ENCODE measurements at places on chromosomes 12 and 14. TPM values are rescaled to one million over a fixed set of nuclear protein-coding genes. Genes with fewer than 3 reads are reported as not detected.

The OR6C4 gene
- total RNA-seq, result not detected

The SLC5A8 gene
- total RNA-seq, result not detected

The RNASE1 gene
- 31.6 TPM for total RNA-seq

GRCh38 chr12:66915306-66915904 lies 236.5 kb upstream of the GRIP1 start:
- DNase-seq, result no peak

The DPPA3 gene
- 0.26 TPM for total RNA-seq

- DNase-seq, result no peak
These were observed 33.7 kb upstream of the YARS2 start for GRCh38 chr12:32789446-32789845.

The NANOG gene
- 4.5 TPM for total RNA-seq

The TEDC1 gene
- 11.5 TPM for total RNA-seq

DNA sequence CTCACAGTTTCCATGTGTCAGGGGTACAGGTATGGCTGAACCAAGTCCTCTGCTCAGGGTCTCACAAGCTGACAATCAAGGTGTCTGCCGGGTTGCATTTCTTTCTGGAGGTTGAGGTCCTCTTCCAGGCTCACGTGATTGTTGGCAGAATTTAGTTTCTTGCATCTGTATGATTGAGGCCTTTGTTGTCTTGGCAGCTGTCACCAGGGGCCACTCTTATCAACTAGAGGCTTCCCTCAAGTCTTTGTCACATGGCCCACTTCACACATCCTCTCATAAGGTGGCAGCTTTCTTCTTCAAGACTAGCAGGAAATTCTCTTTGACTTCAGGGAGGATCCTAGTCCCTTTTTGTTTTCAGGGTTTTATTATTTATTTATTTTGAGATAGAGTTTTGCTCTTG lies 46.0 kb upstream of the FOS start:
- DNase-seq, result no peak

Data from endothelial cell (in vitro differentiated cells).